ENCODE measurements at places on chromosomes 6 and 20.

DNA sequence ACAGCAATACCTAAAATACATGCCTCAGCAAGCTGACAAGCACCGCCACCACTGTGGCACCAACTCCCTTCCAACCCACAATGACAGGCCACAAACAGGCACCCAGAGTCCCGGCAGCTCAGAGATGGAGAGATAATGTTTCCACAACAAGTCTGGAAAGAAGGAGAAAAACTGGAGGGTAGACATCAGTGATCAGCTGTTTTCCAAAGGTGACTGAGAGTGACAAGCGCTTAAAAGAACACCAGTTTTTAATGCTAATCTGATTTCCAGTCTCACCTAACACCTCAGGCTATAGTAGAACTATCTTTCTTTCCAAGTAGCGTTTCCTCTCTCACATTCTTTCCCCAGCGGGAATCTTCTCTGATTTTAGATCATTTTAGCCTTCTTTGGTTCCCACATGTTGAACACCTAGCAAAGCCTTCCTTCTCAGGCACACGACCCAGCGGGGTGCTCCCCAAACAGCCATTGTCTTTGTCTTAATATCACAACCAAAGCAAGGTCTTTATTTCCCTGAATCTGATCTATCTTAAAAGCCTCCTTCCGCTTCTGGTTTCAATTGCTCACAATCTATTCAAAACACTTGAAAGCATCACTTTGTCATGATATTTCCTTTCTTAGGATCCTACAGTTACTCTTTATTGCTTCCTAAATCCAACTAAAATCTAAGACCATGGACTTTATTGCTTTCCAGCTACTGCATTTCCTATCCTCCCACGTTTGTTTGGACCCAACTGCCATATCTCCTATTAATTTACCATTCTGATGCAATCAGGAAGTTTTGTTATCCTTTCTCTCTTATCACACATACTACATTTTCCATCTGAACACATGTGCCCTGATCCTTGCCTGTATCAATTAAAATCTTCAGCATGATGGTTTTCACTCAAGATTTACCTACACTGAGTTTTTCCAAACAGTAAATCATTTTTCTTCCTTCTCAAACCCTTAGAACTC, 282.7 kb downstream of the ADGB start:
- DNase-seq, result no peak

GRCh38 chr6:126826166-126826714, 292.2 kb upstream of the RSPO3 start:
- no peak for DNase-seq

DNA sequence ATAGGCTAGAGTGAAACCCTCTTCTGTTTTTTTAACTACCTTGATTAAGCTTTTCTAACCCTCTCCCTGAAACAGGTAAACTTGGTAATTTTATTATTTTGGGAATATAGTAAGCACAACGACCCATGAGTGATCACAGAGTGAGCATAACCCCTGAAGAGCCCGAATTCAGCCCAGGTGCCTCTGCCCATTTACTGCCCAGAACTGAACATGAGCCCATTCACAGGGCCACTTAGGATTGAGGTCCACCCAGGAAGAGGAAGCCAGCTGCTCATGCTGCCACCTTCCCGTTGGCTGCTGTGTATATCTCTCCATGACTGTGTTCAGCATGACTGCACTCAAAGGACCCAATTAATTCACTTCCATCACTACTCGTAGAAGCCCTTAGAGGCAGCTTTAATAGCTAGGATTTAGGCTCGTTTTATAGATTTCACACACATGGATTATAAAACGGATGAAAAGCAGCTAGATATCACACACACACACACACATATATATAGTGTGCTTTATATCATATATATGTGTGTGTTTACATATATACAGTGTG, 8.3 kb upstream of the PDE10A start:
- DNase-seq, result no peak

DNA sequence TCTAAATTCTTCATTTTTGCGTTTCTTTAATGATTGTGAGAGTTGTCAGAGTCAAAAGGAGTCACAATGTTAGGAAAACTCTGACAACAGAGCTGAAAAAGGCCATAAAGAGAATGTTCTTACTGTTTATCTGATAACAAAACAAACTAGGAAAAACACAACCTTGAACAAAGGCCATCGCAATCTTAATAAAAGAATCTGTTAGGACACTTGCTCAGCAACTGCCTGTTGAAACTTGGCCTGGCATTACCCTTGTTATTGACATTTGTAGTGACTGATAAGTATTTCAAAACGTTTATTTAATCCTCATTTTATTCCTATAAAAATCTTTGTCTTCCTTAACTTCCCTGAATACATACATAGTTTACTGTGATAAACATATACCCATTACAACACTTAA, 15.7 kb downstream of the GSTA1 start:
- DNase-seq, result no peak

DNA sequence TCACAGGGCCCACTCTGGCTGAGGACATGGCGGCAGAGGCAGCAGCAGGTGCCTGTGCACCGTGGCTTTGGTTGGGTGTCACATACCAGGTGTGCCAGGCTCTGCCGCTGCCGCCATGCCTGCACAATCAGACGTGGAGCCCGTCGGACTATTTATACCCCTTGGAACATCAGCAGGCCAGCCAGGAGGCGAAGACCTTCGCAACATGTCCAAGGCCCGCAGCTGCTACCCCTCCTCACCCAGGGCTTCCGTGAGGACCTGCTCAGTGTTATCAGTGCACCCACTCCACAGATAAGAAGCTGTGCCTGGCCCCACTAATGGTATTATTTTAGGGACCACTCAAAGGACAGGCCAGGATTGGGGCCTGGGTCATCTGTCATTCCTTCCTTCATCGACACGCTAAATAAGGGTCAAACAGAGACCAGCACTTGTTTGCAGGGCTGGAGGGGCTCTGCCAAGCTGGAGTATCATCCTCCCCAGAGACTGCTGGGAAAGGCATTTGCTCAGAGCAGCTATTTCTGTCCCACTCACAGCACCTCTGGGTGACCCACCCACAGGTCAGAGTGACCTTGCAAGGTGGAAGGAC, 109.2 kb downstream of the BMP7 start:
- no peak for DNase-seq

DNA sequence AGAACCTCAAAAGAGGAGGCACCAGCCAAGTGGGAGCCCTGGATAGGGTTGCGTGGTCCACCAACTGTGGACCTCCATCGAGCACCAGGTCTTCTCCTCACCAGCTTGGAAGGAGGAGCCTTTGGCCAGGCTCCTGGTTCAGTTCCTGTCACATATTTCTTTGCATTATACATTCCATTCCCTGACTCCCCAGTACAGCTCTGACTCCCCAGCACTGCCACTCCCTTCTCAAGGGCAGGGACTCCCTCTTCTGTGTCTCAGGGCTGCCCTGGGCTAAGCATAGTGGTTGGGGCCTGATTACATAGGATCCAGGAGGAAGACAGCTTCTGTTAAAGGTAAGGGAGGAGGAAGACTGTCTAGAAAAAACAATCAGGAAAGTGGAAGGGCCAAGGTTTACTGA, 91.1 kb downstream of the MRPL14 start:
- DNase-seq, result no peak

DNA sequence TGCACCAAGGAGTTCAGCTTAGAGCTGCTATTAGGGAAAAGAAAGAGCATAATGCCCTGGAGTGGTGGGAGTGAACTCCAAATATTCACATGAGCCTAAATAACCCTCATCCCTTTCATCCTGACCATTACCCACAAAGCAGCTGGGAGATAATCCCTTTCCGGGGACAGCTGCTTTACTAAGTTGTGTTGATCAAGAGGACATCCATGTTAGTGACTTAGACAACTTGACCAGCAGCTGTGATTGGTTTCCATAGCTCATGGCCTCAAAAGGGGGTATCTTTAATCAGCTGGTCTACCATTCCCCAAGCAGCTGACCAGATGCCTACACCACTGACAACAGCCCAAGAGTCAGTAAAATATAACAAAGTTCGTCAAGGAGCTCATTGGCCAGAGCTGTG, 75.8 kb upstream of the LY86 start:
- no peak for DNase-seq
